ENCODE measurements at places on chromosomes 12 and 14.

GRCh38 chr14:59132796-59133494 is 55.5 kb upstream of the DAAM1 start:
- no peak for DNase-seq

- DNase-seq: no peak
Measured at GRCh38 chr12:116366456-116366776, 88.9 kb upstream of the MED13L start.

DNA sequence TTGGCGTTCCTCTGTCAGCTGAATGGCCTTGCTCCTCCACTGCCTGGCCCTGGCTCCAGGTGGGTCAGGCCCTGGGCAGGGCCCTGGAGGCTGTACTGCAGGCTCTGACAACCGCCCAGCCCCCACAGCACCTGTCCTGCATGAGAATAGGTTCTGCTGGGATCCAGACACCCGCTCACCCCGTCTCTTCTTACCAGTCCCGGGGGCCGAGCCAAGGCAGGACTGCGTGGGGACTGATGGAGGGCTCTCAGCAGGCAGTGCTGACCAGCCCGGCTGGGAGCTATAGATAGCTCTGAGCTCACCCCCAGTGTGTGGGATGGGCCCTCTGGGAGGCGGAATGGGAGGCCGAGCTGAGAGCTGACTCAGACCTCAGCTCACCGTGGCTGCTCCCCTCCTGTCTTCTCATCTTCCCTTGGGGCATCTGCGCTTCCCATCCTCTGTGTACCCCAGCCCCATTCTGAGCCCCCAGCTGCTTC is 39.6 kb downstream of the TEAD4 start:
- DNase-seq: peak; percentile 27

- DNase-seq: no peak
Measured at GRCh38 chr12:92908108-92908507, 21.0 kb downstream of the EEA1 start.

All from inflammatory macrophage (primary cell).